HFF-Myc (cell line): ENCODE measurements at places on chromosomes 16 and 17.
A peak's percentile ranks its signal among the peaks of the same experiment; 100 is the strongest.

DNA sequence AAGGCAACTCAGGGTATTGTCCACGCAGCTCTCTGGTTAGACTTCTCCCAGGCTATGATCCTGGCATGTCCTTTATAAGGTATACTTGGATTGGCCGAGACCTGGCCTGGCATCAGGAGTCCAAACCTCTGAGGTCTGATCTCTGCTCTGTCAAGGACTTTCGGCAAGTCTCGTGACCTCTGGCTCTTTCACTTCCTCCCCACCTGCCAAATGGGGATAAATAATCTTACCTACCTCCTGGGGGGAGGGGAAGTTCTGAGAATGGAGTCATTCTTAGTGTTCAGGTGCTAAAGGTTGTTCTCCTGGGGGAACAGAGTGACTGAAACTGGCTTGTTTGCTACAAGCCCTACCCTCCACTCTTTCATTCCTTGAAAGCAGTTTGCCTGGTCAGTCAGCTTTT is 7.6 kb downstream of the ATXN1L start:
- DNase-seq = no peak

DNA sequence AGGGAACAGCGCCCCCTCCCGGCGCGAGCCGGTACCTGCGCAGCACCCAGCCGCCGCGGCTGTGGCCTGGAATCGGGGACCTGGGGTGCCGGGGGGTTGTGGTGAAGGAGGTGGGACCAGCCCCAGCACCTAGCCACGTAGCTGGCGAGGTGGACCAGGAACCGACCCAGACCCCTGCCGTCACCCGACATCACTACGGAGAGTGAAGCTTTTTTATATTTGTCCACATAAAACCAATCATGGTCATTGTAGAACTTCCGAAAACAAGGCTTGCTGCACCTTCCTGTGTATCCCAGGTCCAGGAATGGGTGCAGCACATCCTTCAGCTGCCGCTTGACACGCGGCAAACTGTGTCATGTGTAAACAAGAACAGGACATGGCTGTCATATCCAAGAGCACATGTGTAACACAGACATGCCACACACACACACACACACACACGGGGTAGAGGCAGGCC is 1.3 kb downstream of the HBQ1 start:
- no peak for DNase-seq

GRCh38 chr17:40648384-40648968 is 858 bp upstream of the SMARCE1 start:
- DNase-seq = no peak

GRCh38 chr16:84635702-84636101 is 12.6 kb upstream of the KLHL36 start:
- DNase-seq = no peak

DNA sequence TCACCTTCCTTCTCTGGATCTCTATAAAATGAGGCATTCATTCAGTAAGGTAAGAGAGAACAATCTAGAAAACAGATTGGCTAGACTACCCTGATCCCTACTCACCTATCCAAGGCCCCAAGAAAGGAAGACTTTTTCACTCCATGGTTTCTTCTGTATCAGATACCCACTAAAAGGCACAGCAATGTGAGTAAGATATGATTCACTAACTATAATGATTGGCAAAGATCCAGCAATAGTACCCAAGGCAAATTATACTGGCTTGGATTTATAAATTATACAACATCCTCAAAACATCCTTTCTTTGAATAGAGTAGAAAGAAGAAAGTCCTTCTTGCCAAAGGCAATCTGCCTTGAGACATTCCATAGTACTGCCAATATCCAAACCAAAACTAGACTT is 1432.0 kb upstream of the GOT2 start:
- DNase-seq = no peak

DNA sequence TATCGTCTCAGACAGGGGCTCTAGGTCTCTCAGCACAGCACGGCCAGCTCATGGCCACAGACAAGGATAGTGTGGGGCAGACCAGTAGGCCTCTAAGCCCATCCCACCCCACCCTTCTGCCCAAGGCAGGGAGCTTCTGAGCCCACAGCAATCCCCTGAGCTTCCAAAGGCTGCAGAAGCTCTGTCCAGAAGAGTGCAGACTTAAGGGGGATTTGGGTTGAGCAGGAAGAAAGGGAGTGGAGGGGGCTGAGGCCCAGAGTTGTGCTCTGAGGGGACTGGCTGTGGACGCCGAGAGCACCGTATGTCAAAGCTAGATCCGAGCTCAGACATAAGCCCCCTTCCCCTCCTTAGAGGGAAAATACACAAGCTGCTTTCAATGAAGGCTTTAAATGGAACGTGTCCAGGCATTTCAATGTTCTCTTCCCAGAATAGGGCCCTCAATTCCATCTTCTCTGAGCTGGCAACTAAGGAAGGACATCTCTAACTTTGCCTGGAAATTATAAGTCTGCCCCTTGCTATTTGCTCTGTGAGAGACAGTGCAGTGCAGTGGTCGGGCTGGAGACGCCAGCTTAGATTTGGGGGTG is 116.4 kb upstream of the RPL38 start:
- no peak for DNase-seq

- DNase-seq = no peak
These were observed 80.2 kb downstream of the OR1D5 start for GRCh38 chr17:2983255-2983654.

GRCh38 chr16:52727441-52727840 is 180.5 kb upstream of the TOX3 start:
- no peak for DNase-seq

GRCh38 chr17:37164057-37164456 is 211.7 kb upstream of the C17orf78 start:
- no peak for DNase-seq

DNA sequence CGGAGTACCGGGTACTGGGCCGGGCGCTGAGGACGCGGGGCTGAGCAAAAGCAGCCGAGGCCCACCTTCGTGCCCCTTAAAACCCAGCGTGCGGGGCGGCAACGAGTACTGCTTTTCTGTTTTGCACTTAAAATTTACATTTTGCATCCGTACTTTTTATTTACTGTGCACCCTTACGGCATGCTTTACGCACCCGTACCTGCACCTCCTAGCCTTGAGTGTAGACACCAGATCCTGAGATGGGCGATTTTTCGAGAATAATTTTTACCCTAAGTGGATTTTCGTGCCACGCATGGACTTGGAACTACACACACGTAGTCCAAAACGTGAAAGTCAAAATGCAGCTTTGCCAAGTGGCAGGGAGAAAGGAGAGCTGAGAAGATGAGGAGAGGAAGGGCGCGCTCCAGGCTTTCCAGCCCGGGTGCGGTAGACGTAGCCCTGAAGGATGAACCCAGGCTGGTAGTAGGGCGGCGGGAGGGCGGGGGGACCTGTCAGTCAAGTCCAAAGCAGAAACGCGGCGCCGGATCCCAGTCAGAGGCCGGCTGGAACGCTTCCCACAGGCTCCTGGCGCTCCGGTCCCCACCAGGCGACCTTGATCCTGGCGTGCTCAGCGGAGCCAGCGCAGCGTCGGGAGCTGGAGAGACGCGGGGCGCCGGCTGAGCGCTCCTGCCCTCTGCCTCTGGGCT is 1.2 kb upstream of the CBLN1 start:
- DNase-seq = no peak

GRCh38 chr17:31931756-31932155 is 5.1 kb upstream of the SUZ12 start:
- no peak for DNase-seq

DNA sequence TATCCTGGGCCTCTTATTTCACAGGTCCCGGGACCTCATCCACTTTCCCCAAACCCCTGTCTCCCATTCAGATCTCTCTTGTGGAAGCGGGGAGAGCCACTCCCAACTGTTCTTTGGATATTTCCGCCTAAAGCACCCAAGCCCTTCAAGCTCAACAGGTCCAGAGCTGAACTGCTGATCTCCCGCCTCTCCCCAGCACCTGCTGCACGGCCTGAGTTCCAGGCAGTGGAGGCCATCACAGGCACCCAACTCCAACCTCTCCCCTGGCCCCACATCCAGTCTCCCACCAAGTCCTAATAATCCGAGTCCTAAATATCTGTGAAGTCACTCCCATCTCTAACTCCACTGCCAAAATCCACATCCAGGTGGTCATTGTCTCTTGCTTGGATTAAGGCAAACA is 6.5 kb downstream of the ITGA2B start:
- no peak for DNase-seq

DNA sequence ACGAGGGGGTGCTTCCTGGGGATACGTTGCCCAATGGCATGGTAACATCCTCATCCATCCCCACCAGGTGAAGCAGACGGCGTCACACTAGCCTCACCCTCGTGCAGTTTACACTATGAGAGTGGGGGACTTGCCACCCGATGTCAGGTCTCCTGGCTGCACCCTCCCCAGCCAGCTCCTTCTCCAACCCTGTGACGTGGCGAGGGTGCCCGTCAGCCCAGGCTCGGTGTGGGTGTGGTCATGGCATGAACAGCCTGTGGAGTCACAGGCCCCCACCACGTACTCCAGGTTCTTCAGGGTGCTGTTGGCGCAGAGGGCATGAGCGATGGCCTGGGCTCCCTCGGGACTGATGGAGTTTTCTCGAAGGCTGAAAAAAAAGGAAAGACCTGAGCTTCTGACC is 28.3 kb downstream of the NLRC3 start:
- DNase-seq = no peak

GRCh38 chr17:81905424-81905875 is 3.4 kb downstream of the NPB start:
- no peak for DNase-seq

DNA sequence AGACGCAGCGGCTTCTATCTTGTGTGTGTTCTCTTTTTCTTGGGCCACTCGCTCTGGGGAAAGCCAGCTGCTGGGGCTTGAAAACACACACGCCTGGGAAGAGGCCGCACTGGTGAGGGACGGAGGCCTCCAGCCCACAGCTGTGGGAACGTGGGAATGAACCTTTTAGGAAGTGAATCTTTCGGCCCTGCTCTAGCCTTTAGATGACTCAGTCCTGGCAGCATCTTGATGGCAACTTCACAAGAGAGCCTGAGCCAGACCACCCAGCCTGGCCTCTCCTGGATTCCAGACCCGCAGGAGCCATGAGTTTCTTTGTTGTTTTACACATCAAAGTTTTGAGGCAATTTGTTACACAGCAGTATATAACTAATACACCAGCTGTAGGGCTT is 2.2 kb upstream of the PDPK1 start:
- DNase-seq = no peak

DNA sequence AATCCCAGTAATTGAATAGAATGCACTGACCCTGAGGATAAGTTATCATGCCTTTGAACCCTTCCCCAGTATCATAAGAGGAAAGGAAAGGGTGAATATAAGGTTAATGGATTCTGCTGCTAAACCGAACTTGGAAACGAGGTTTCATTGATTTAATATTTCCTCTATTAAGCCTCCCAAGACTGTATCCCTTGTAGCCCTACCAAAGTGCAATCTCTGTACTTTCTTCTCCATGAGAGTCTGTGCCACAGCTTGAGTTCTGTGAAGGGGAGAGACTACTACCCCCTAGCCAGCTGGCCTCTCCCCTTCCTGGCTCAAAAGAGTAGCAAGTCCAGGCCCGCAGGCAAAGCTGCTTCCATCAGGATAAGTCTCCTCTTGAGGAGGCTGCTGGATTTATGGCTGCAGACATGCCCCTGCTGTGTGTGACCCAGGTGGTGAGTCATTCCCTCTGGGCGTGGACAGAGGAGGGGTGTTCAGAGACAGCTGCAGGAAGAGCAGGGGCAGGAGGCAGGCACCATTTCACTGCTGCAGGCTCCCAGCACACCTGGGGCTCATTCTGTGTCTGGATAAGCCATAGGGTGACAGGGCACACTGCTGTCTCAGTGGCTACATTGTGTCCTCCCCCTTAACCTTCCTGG is 58.4 kb downstream of the TOM1L2 start:
- peak; percentile 91 for DNase-seq

- no peak for DNase-seq
These were observed 421.5 kb downstream of the SLC39A11 start for GRCh38 chr17:72671016-72671415.

DNA sequence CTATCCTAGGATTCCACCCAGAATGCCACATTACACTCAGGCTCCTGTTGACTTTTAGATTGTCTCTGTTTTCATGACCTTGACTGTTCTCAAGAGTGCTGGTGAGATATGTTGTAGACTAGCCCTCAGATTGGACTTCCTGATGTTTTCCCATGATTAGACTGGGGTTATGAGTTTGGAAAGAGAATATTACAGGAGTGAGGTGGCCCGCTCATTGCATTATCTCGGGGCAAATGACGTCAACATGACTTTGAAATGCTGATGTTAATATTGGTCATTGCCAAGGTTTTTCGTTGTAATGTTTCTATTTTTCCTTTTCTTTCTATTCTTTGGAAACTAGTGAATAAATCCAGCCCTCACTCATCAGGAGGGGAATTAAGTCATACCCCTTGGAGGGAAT is 355.7 kb upstream of the MON1B start:
- no peak for DNase-seq

DNA sequence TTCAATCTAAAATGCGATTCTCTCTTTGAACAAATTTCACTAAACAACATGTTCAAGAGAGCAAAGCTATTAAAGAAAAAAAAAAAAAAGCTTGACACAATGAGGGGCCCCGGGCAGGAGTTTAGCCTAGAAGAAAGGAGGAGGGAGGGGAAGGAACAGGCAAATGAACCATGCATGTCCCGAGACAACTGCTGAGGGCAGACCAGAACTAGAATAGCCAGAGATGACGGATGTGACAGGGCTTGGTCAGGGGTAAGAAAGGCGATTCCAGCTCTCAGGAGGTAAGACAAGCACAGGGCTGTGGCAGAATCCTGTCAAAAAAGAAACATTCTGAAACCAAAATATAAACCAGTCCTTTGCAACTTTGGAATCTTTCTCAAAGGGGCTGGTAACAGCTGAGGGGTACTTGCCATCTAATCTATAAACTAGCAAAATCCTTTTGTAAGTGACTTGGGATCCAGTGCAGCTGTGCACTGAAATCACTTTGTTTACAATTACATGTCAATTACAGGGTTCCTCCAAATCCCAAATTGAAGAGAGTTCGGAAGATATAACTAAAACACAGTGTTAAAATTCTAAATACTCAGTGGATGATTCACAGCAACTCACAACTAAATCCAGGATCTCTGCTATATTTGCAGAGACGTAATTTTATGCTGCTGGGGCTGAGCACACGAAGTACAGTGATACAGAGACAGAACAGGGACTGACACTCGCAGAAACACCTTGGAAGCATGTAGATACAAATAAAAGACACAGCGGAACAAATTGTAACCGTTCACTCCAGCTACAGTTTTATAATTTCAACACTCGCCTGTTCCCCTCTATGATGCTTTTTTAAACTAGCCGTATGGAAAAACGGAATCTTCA is 567.4 kb upstream of the ZFHX3 start:
- no peak for DNase-seq

DNA sequence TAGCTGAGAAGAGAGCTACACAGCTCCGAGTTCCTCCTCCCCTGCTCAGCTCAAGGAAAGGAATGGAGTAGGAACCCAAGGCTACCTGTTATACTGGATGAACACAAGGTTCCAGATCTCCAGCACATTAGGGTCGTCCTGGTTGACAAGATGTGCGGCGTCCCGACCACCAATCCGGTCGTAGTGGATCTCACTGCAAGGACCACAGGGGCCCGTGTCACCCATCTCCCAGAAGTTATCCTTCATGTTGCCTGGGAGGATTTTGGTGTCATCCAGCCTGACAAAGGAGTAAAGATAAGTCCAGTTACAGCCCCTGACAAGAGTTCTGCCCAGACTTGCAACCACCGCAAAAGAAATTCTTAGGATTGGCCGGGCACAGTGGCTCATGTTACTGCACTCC is 17.6 kb downstream of the AARS1 start:
- DNase-seq = no peak

GRCh38 chr16:67430977-67431774 is at the start of gene HSD11B2:
Gene HSD11B2 (plus strand): TSS chr16:67431121. CDS start chr16:67431249, 128 bp downstream.
- no peak for DNase-seq

GRCh38 chr16:57225978-57226377 is 19.1 kb upstream of the ARL2BP start:
- DNase-seq = no peak

GRCh38 chr16:66267292-66268014 is 99.0 kb upstream of the CDH5 start:
- DNase-seq = no peak
